ENCODE measurements at places on chromosomes 3 and 15.

DNA sequence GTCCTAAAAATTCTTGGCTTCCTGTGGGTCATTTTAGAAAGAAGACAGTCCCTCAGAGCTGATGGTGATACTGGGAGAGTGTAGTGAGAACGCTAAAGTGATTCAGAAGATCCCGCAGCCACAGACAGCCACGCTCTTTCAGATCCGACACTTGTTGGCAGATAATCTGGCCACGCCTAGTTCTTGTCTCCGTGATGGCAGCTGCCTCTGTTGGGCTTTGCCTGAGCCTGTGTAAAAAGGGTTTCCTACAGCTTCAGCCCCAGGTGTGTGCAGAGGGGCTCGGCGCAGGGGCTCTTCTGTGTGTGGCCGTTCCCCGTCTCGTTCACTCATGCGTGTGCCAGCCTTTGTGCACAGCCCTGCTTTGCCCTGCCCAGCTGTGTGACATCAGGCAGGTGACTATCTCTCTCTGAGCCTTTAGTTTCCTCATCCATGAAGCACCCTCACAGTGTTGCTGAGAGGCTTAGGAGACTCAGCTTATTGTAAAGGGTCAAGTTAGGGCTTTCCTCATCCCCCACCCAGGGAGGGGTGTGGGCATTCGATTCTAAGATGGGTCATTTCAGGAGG, 6.3 kb downstream of the IRAK2 start:
- DNase-seq = no peak

DNA sequence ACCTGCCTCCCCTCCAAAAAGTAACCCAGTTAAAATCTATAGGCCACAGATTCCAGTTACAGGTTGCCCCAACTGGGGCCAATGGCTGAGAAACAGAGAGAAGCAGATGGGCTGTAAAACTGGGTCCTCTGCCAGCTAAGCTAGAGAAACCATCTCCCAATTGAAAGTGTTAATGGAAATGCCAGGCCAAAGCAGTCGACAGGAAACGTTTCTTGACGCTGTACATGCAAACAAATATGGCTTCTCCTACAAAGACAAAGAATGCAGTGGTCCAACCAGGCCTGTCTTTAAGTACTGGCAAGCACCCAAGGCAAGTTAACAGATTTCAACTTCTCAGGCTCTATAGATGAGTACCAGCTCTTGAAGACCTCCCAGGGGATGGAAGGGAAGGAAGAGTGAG, 71.3 kb downstream of the MAGI1 start:
- no peak for DNase-seq

DNA sequence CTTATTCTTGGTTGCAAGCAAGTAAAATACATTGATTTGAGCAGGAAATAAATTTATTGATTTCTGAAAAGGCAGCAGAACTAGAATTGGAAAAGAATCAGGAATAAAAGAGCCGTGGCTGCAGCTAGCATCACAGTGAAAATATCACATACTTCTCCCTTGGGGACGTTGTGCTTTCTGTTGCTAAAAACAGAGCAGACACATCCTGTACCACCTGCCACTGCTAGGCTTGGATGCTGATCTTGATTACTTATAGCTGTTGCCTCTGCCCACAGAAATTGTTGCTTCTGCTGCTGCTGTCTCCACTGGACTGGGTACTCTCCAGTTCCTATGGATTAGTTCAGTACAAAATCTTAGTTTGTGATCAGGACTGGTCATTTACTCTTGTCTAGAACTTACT, 283.8 kb downstream of the C3orf38 start:
- DNase-seq = no peak

- DNase-seq = no peak
Observed at GRCh38 chr15:65183865-65184159, 1.3 kb downstream of the CLPX start.

GRCh38 chr3:51568036-51568435, 29.5 kb downstream of the RAD54L2 start:
- no peak for DNase-seq

DNA sequence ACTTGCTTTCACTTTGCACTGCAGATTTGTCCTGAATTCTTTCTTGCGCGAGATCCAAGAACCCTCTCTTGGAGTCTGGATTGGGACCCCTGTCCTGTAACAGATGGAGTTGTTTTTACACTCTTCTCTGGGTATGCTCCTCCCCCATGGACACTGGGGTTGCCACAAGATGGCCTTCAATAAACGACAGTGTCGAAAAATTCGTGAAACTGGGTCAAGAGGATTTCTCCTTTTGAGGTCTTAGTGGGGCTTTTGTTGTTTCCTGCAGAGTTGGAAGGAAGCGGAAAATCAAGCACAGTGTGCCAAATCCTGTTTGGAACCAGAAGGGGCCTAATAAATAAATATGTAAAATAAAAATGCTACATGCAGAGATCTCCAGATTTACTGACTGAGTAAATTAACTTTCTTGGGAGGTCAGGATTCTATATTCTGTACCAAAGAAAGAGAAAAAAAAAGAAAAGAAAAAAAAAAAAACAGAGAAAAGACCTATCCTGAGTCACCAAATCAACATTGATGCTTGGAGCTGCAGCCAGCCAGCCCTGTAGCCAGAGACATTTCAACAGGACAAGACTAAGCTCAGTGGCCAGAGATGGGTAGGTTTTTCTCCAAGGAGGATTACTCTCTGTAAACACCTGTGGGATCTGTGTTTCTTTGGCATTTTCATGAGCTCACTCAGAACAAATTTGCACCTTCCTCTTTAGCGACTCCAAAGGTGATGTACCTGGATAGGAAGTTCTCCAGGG, 24.8 kb downstream of the CCDC80 start:
- no peak for DNase-seq

GRCh38 chr15:95296643-95297042, 1033.9 kb upstream of the NR2F2 start:
- DNase-seq = no peak

DNA sequence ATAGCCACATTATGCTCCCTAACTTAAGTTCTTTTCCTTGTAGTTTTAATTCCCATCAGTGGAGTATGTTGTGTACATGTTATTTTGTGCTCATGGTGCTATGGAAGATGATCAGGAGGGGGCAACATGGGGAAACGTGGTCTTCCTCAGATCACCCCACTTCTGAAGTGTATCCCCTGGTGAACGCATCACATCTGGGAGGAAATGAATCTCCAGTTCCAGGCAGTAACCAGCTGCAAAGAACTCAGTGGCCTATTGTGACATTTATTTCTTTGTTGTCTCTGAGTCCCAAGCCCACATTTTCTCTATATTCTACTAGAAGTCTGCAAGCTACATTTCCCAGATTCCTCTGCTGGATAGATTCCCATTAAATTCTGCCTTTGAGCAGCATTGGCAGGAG, 217.0 kb downstream of the SATB1 start:
- DNase-seq = no peak

DNA sequence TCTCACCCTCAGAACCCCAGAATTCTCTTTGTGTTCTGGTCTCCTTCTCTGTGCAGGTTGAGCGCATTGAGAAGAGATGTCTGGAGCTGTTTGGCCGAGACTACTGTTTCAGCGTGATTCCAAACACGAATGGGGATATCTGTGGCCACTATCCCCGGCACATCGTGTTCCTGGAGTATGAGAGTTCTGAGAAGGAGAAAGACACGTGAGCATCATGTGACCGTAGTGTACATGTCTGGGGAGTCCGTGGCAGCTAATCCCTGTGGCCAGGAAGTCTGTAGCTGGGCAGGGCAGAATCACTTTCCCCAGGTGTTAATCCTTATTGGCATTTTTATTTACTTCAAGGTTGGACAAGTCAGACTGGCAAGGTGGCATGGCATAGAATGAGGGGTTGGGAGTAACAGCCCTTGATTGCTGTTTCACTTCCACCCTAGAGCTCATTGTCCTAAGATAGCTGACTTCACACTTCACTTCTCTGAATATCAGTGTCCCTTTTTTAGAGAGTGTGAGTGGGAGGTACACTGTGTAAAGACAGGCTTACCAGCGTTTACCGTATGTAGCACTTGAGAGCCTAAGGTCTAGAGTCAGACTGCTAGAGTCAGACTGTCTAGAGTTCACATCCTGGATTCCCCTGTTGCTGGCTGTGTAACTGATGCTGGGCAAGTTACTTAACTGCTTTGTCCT, 4.4 kb downstream of the MTMR14 start:
- no peak for DNase-seq

- no peak for DNase-seq
Observed at GRCh38 chr3:188046561-188047211, 107.3 kb upstream of the LPP start.

DNA sequence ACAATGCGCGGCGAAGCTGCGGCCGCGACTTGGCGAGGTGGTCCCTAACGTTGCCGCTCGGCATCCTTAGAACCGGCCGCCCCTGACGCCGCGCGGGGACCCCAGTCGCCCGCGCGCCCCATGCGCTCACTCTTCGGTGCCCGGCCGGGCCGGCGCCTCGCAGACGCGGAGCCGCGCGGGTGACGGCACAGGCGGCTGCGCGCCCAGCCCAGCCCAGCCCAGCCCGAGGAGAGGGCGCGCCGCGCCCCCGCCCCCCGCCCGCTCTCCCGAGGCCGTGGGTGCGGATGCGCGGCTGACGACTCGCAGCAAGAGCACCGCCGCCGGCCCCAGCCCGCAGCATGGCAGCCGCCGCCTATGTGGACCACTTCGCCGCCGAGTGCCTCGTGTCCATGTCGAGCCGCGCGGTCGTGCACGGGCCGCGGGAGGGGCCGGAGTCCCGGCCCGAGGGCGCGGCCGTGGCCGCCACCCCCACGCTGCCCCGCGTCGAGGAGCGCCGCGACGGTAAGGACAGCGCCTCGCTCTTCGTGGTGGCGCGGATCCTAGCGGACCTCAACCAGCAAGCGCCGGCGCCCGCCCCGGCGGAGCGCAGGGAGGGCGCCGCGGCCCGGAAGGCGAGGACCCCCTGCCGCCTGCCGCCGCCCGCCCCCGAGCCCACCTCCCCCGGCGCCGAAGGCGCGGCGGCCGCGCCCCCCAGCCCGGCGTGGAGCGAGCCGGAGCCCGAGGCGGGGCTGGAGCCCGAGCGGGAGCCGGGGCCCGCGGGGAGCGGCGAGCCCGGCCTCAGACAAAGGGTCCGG, 437 bp downstream of the KLF13 start:
- DNase-seq = peak; percentile 55

DNA sequence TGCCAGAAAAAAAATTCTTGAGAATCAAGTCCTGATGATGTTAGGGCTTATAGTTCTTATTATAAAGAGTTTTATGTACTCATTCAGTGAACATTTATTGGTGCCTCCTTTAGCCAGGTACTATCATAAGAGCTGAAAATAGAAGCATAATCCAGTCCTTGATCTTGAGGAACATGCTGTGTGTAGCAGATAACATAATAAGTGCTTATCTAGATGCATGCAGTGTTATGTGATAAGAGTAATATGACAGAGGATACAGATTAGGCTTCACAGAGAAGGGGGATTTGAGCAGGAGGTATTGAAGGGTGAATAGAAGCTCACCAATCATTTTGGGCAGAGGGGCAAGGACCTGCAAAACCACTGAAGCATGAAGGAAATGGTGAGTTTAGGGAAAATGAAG, 1.1 kb downstream of the CCR2 start:
- DNase-seq = no peak

- DNase-seq = no peak
Observed at GRCh38 chr3:143266927-143267326, 147.4 kb downstream of the CHST2 start.

GRCh38 chr3:193620650-193621049, 27.6 kb downstream of the OPA1 start:
- no peak for DNase-seq

DNA sequence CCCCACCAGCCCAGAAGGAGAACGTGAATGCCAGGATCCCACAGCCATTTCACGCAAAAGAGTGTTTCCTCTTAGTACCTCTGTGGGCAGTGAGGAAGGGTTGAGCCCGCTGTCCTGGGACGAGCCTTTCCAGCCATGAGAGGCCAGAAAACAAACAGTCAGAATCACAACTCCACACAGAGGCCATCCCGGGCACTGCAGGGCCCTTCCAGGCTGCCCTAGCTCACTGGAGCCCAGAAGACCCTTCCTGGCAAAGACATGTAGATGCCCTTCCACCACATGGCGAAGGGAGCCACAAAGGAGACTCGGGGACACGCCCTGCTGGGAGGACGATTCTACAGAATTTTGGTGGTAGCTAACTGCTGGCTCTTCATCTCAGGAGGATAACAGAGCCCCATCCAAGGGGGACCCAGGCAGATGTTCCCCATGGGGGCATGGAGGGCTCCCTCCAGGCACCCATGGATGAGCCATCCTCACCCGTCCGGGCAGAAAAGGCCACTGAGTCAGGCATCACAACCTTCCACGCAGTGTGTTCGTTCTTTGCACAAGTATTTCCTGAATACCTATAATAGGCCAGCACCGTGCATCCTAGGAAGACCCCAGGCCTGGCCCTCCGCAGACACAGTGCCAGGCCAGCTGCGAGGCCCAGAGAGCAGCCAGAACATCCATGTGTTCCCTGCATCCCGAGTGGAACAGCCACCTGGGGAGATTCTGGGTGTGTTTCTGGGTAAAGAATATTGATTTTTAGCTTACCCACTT, 47.2 kb downstream of the SLC12A8 start:
- DNase-seq = no peak

- DNase-seq = no peak
Observed at GRCh38 chr3:39568508-39568907, 101.0 kb downstream of the MOBP start.

DNA sequence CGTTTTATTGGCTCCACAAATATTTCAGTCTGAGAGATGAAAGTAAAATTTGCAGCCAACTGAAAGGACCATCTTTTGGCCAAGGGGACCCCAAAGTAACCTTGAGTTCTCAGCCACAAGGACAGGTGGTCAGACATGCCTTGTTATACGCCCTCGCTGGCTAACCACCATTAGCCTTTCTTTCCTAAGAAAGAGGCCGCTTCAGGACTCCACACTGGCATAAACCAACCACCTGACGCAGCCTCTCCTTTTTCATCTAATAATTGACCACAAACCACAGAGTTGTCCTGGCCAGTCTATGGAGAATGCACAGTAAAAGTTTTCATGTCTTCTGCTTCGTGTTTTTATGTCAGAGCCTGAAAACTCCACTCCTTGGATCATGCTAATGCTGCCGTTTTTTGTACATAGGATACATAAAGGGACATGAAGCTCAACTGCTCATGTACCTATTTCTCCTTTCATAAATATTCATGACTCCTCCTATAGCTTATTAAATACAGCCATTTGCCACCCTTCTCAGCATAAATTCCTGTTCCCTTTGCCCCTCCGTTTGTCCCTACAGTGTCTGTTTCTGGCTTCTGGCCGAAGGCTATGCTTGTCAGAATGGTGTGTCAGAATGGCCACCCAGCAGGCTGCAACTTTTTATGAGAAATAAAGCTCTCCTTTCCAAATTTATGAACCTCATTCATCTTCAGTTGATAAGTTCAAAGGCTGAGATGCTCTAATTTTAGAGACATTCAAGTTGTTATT, 374.1 kb upstream of the RBMS3 start:
- DNase-seq = no peak

DNA sequence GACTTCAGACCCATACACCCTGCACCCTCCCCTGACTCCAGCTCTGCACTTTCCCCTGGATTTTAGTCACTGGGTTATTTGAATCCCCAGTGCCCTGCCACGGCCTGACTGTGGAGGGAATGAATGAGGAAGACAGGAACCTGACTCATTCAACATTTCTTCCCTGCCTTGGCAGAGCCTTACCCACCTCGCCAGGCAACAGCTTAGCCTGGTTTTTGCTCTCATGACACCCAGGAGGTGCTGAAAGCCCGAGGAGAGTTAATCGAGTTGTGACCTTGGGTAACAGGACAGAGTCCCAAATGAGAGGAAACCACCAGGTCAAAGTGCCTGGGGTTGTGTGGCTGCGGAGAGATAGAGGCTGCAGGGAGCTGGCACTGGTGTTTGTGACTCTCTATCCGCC, 128.3 kb downstream of the SMAD6 start:
- DNase-seq = no peak

Measured in stimulated activated CD8-positive, alpha-beta memory T cell treated with anti-CD3 and anti-CD28 coated beads, Interleukin-2, amount 100 ng/mL, for 1 hour (primary cell).